ENCODE measurements at places on chromosomes 12 and 14.

GRCh38 chr12:94149119-94149780, 873 bp downstream of the PLXNC1 start:
- no peak overlapping the region for H3K27ac ChIP-seq
- peak overlapping the region; percentile 76 for H3K4me3 ChIP-seq
- H3K4me1 ChIP-seq, result peaks cover 11% of the 10 kb centered on the region
- no peaks in the 10 kb centered on the region for H3K27me3 ChIP-seq
- DNase-seq, result peak; percentile 83
- H3K36me3 ChIP-seq, result peaks cover 5% of the 10 kb centered on the region

DNA sequence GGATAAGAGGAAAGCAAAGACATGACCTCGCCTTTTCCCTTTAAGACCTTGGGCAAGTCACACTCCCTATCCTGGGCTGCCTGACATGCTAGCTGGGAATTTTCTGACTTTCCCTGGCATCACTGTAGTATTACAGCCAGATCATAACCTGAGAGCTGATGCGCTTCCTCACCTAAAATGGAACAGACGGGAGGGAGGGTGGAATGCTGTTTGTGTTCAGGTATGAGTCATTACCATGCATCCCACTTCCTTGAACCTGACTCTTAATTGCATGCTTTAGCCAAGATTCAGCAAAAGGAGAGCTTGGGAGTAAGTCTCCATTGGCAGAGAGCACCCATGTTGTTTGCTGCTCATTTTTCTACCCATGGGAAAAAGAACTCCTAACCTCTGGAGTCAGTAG, 156.5 kb downstream of the KCNK10 start:
- no peaks in the 10 kb centered on the region for H3K36me3 ChIP-seq
- DNase-seq, result no peak
- H3K27ac ChIP-seq, result no peak overlapping the region
- no peak overlapping the region for H3K4me3 ChIP-seq
- no peaks in the 10 kb centered on the region for H3K4me1 ChIP-seq
- H3K27me3 ChIP-seq, result peaks cover 2% of the 10 kb centered on the region

- peaks cover 7% of the 10 kb centered on the region for H3K4me1 ChIP-seq
- no peak overlapping the region for H3K27ac ChIP-seq
Observed at GRCh38 chr12:50039151-50039835, 14.0 kb upstream of the RACGAP1 start.

GRCh38 chr14:31530136-31530535, 31.1 kb upstream of the NUBPL start:
- H3K36me3 ChIP-seq, result no peaks in the 10 kb centered on the region

DNA sequence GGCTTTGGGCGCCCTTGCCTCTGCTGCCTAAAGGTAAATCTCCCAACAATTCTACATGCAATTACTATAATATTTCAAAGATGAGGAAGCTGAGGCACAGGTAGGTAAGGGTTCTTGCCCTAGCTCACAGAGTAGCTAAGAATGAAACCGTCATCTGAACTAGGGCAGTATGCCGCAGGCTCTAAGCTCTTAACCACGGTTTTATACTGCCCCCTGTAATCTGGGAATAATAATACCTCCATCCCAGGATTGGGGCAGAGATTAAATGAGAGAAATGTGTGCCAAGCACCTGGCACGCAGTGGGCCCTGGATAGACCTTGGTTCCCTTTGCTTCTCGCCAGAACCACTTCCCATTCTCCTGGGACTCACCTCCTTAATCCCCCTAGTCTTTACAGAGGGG, 1.5 kb upstream of the HRK start:
- H3K36me3 ChIP-seq, result no peaks in the 10 kb centered on the region
- H3K4me3 ChIP-seq, result no peak overlapping the region
- peaks cover 25% of the 10 kb centered on the region for H3K4me1 ChIP-seq
- peaks cover 42% of the 10 kb centered on the region for H3K27me3 ChIP-seq

GRCh38 chr14:34782031-34782430, 67.6 kb upstream of the CFL2 start:
- H3K4me3 ChIP-seq, result no peak overlapping the region
- no peaks in the 10 kb centered on the region for H3K27me3 ChIP-seq
- H3K4me1 ChIP-seq, result no peaks in the 10 kb centered on the region
- DNase-seq, result no peak
- peaks cover 16% of the 10 kb centered on the region for H3K36me3 ChIP-seq
- H3K27ac ChIP-seq, result no peak overlapping the region

GRCh38 chr12:131147894-131148293, 194.2 kb downstream of the ADGRD1 start:
- no peaks in the 10 kb centered on the region for H3K27me3 ChIP-seq
- H3K27ac ChIP-seq, result no peak overlapping the region
- DNase-seq, result peak; percentile 88
- H3K4me3 ChIP-seq, result no peak overlapping the region

- H3K27me3 ChIP-seq, result no peaks in the 10 kb centered on the region
- H3K4me1 ChIP-seq, result no peaks in the 10 kb centered on the region
- peaks cover 3% of the 10 kb centered on the region for H3K36me3 ChIP-seq
- H3K27ac ChIP-seq, result no peak overlapping the region
- DNase-seq, result no peak
Observed at GRCh38 chr12:28235015-28235414, 44.8 kb downstream of the CCDC91 start.

DNA sequence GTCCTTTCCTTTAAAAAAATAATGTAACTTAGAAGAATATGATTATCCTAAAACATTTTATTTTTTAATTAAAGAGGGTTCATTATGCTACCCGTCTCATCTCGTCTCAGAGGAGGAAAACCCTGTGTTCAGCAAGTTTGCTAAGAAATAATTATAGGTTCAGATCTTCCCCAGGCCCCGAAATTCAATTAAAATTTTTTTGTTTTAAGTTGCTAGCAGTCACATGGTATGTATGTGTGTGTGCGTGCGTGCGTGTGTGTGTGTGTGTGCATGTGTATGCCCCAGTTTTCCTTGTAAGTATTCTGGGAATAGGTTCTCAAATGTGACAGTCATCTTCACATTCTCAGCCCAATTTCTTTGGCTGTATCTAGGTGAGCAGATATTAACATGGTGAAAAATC, 86.6 kb upstream of the HOXC13 start:
- no peak overlapping the region for H3K27ac ChIP-seq
- H3K27me3 ChIP-seq, result peaks cover 12% of the 10 kb centered on the region
- no peak overlapping the region for H3K4me3 ChIP-seq

DNA sequence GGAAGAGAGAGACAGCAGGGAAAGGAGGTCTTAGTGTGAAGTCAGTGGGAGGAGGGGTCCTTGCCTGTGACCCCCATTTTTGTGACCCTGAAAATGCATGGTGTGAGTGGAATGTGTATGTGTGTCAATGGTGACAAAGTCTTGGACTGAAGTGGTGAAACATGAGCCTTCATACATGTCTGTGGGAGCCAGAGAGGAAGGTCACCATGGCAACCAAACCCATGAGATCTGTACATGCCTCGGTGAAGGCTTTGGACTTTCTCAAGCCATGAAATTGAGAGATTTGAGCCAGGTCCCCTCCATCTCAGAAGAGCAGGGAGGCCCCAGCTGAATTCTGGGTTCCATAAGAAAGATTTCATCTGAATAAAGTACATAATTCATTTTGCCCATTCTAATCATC, 108.7 kb downstream of the TTC8 start:
- H3K4me3 ChIP-seq, result no peak overlapping the region
- H3K27ac ChIP-seq, result no peak overlapping the region
- no peaks in the 10 kb centered on the region for H3K36me3 ChIP-seq
- no peak for DNase-seq
- no peaks in the 10 kb centered on the region for H3K4me1 ChIP-seq
- peaks cover 2% of the 10 kb centered on the region for H3K27me3 ChIP-seq

DNA sequence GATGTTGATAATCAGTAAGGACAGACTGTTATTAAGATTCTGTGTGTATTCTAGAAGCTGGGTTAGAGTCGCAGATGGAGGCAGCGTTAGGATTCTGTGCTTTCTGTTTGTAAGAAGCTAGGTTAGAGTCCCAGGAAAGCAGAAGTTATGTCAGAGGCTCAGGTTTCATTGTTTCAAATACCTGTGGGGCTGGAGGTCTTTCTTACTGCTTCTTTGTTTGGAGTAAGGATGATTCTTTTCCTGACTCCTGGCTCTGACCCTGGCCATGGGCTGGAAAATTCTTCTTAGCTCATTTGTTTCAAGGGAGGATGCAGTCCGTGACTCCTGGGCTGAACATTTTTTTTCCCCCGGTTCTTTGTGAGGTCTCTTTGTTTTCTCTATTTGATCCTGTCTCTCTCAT, 5.2 kb downstream of the MUCL1 start:
- no peak for DNase-seq
- no peak overlapping the region for H3K4me3 ChIP-seq
- H3K36me3 ChIP-seq, result no peaks in the 10 kb centered on the region
- no peaks in the 10 kb centered on the region for H3K27me3 ChIP-seq
- no peak overlapping the region for H3K27ac ChIP-seq

GRCh38 chr14:51428981-51429380, 188.9 kb downstream of the TMX1 start:
- no peak for DNase-seq
- peaks cover 6% of the 10 kb centered on the region for H3K27me3 ChIP-seq
- no peak overlapping the region for H3K27ac ChIP-seq
- no peak overlapping the region for H3K4me3 ChIP-seq
- no peaks in the 10 kb centered on the region for H3K4me1 ChIP-seq
- no peaks in the 10 kb centered on the region for H3K36me3 ChIP-seq

- no peak for DNase-seq
- no peaks in the 10 kb centered on the region for H3K27me3 ChIP-seq
- H3K4me3 ChIP-seq, result no peak overlapping the region
Observed at GRCh38 chr12:32272465-32272864, 126.9 kb upstream of the FGD4 start.

DNA sequence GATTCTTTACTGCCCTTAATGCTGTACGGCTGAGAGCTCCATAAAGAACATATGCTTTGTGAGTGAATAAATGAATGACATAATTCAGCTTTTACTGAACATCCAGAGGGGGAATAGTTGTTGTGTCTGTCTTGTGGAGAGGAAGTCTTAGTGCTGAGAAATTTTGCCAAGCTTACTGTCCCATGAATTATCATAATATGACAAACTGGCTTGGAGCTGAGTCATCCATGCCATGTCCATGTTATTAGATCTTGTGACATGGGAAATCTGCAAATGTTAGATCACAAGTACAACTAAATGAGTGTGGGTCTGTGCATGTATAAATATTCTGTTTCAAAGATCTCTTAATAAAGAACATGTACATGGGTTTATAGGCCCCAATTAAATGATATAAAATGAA, 350.4 kb downstream of the BMP4 start:
- no peak for DNase-seq
- no peak overlapping the region for H3K4me3 ChIP-seq
- H3K27me3 ChIP-seq, result no peaks in the 10 kb centered on the region
- H3K4me1 ChIP-seq, result no peaks in the 10 kb centered on the region

- DNase-seq, result no peak
- H3K4me3 ChIP-seq, result no peak overlapping the region
- H3K36me3 ChIP-seq, result no peaks in the 10 kb centered on the region
- H3K27me3 ChIP-seq, result no peaks in the 10 kb centered on the region
- no peaks in the 10 kb centered on the region for H3K4me1 ChIP-seq
Observed at GRCh38 chr12:71197460-71197859, 39.7 kb upstream of the TSPAN8 start.

DNA sequence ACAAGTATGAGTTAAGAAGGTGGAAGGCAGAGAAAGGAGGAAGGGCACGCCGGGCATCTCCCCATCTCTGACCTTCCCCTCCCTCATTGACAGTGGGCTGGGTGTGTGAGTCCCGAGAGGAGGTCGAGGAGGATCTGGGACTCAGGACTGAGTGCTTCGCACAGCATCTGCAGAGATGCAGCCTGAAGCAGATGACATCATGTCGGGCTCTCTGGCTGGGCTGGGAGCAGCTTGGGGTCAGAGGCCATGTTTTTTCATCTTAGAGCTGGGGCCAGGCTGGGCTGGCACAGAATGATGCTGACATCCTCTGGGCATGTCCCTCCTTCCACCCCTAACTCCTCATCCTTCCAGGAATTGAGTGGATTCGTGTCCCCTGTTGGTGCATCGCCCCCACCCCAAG, 43.5 kb downstream of the CMKLR1 start:
- no peaks in the 10 kb centered on the region for H3K36me3 ChIP-seq
- no peaks in the 10 kb centered on the region for H3K27me3 ChIP-seq
- H3K4me1 ChIP-seq, result peaks cover 8% of the 10 kb centered on the region

GRCh38 chr14:104307627-104308401, 169.4 kb downstream of the KIF26A start:
- no peak for DNase-seq
- H3K27me3 ChIP-seq, result no peaks in the 10 kb centered on the region
- no peaks in the 10 kb centered on the region for H3K4me1 ChIP-seq
- no peaks in the 10 kb centered on the region for H3K36me3 ChIP-seq
- H3K4me3 ChIP-seq, result no peak overlapping the region
- no peak overlapping the region for H3K27ac ChIP-seq

DNA sequence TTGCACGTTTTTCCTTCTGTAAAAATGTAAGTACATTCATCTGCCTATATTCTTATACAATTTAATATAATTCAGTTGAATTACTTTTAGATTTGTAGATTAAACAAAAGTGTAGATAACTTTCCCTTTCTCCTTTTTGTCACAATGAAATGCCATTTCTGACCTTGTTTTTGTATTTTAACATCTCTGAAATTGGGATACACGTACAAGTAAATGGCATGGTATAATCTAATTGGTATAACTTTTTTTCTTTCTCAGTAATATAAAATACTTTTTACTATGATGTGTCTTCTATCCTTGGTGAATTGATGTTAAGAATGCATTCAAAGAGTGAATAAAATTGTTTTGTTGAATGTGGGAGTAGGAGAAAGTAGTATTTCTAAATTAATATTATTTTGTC, 210.0 kb downstream of the ERC1 start:
- no peak overlapping the region for H3K4me3 ChIP-seq
- no peak for DNase-seq
- H3K27ac ChIP-seq, result no peak overlapping the region
- H3K4me1 ChIP-seq, result peaks cover 21% of the 10 kb centered on the region
- H3K36me3 ChIP-seq, result peaks cover 8% of the 10 kb centered on the region

GRCh38 chr14:85413836-85414526, 116.0 kb upstream of the FLRT2 start:
- peak; percentile 63 for DNase-seq
- no peaks in the 10 kb centered on the region for H3K27me3 ChIP-seq
- peaks cover 12% of the 10 kb centered on the region for H3K4me1 ChIP-seq

DNA sequence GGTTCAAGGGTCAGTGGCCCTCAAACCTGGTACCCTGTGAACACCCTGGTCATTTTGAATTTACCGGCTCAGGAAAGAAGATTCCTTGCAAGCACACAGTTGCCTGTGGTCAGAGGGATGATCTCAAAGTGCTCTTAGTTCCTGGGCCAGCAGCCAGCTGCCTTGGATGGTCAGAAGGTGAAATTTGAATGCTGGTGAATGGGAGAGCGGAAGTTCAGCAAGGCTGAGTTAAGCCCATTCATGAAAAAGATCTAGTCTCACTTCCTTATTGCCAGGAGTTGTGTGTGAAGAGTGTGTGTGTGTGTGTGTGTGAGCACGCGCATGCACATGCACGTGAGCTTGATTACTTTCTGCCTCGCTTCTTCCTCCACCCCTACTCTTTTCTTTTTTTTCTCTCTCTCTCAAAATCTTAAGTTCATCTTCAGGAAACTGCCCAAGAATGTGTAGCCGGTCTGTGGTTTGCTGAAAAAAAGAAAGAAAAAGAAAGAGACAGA, 155.5 kb upstream of the CCND2 start:
- peak; percentile 84 for DNase-seq
- no peaks in the 10 kb centered on the region for H3K27me3 ChIP-seq
- no peak overlapping the region for H3K27ac ChIP-seq
